H4 (cell line): ENCODE measurements at places on chromosomes 1 and 21. TPM values are rescaled to one million over a fixed set of nuclear protein-coding genes. Genes with fewer than 3 reads are reported as not detected.

- no peak for DNase-seq
Measured at GRCh38 chr1:9573723-9574122, 15.0 kb upstream of the TMEM201 start.

DNA sequence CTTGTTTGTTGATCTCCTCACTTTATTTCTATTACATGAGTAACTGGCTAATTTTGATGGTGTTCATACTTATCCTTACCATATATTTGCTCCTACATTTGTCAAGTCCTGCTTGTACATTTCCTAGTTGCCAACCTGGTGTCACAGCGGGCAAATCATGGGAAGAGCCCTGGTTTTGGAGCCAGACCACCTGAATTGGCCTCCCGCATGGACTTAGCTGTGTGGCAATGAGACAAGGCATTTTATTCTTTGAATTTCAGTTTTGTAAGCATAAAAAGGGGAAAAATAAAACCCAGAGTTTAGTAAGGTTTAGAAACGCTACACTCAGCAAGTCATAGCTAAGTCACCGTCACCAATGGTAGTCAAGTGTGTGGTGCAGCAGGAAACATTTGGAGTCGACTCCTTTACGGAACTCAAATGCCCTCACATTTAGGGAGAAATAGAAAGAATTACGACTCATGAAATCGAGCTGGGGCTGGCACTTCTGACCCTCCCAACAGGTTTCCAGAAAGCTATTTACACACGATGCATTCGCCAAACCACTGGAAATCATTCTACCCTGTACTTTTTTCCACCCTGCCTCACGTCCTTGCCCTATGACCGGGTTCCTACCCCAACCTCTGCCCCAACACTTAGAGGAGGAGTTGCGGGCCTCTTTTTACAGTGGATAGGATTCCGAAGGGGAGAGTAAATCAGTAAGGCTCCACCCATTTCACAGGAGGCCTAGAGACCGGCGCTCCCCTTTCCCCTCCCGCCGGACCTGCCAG, 492 bp upstream of the PGM1 start:
- no peak for DNase-seq

DNA sequence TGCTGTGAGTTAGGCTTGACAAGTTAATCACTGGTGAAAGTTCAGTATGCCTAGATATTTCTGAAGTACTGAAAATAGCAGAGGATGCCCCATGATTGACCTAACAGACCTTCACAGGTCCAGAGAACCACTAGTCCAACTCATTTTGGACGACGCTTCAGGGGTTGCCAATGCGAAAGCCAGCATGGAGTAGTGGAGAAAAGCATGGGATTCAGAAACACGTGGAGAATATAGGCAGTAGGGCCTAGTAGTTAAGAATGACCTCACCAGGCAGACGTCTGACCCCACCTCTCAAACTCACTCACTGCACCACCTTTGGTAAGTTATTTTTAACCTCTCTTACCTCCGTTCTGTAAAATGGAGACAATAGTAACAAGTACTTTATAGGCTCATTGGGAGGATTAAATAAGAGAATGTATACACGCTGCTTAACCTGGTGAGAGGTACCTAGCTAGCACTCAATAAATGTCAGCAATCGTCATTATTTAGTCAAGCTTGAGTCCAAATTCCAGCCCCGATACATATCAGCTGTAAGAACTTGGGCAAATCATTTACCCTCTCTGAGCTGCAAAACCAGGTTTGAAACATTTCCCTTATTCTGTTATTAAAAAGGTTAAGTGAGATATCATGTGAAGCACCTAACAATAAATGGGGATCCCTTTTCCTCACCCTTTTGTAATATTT, 13.2 kb downstream of the PLPP3 start:
- no peak for DNase-seq

GRCh38 chr1:79568411-79568810, 561.9 kb upstream of the ADGRL4 start:
- no peak for DNase-seq

DNA sequence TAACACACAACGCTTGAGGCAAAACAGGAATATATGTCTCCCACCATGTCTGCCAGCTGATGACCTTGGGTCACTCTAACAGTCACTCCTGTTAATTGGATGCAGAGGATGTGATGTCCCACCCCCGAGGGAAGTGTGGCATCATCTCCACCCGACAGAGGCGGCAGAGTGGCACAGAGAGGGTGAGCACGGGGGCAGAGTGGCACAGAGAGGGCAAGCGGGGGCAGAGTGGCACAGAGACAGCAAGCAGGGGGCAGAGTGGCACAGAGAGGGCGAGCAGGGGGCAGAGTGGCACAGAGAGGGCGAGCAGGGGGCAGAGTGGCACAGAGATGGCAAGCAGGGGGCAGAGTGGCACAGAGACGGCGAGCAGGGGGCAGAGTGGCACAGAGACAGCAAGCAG, 44.3 kb downstream of the DISP3 start:
- DNase-seq, result no peak

The CCDC27 gene
- total RNA-seq, result not detected in 2 replicates

- peak; percentile 41 for DNase-seq
Measured at GRCh38 chr1:227315629-227316346, 2.5 kb downstream of the CDC42BPA start.

- no peak for DNase-seq
Measured at GRCh38 chr1:77659879-77660593, 22.4 kb downstream of the ZZZ3 start.
